ENCODE measurements at places on chromosomes 11 and 22. TPM values are rescaled to one million over a fixed set of nuclear protein-coding genes. Genes with fewer than 3 reads are reported as not detected.

- DNase-seq, result no peak
These were observed 30.6 kb downstream of the ACER3 start for GRCh38 chr11:76891285-76891684.

CRYBA4 gene
- not detected for total RNA-seq

VPREB1 gene
- not detected for total RNA-seq

DNA sequence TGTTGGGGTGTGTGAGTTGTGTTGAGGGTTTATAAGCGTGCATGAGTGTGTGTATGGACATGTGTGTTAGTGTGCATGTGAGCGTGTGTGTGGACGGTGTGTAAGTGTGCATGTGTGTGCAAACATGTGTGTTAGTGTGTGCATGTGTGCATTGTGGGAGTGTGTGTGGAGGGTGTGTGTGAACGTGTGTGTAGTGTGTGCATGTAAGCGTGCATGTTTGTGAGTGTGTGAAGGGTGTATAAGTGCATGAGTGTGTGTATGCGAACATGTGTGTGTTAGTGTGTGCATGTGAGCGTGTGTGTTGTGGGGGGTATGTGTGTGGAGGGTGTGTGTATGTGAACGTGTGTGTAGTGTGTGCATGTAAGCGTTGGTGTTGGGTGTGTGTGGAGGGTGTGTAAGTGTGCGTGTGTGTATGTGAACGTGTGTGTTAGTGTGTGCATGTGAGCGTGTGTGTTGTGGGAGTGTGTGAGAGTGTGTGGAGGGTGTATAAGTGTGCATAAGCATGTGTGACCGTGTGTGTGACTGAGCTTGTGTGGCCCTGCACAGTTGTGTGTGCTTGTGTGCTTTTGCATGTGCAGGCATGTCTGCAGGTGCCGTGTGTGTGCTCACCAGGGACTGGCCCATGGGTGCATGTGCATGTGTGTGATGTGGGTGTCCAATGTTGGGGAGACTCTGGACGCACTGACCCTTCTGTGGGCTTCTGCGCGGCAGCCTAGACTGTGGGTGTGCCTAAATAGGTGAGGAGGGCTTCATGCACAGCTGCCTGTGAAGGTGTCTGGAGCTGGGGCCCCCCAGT lies 866.2 kb downstream of the TBC1D22A start:
- DNase-seq, result no peak
